ENCODE measurements at places on chromosomes 1 and 21.

- no peak for DNase-seq
These were observed 168.8 kb upstream of the L1TD1 start for GRCh38 chr1:62025892-62026291.

GRCh38 chr1:12276225-12276624, 46.4 kb downstream of the VPS13D start:
- DNase-seq = no peak

DNA sequence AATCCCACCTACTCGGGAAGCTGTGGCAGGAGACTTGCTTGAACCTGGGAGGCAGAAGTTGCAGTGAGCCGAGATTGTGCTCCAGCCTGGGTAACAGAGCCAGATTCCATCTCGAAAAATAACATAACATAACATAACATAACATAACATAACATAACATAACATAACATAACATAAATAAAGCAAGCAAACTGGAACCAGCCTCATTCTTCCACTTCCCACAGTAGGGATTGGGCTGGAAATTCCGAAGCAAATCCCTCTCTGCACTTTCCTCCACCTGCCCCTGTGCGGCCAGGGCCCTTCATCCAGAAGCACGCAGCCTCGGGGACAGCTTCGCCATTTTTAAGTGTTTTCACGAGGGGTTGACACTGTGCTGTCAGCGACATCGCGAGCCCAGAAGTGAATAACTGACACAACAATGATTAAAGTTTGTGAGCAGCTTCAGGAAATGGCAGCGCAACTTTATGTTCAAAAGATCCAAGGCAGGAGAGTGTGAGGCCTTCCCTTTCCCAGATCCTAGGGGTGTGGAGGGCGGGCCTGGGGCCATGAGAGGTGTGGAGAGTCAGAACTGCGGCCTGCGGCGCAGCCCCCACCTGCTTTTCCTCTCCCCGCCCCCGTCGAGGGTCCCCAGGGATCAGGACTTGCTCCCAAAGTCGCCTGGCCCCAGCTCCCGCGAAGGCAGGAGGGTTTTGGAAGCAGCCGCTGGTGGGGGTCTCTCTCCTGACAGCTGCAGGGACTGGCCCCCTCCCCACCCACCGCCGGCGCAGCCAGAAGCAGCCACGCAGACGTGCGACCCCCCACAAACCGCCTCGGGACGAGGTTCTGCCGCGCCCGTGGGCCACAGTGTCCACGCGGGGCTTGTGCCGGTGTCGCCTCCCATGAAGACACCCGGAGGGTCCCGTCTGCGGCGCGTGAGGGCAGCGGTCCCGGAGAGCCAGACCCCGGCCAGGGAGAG, 651 bp upstream of the GABRD start:
- no peak for DNase-seq

- DNase-seq = no peak
These were observed 3.2 kb upstream of the CRYBG2 start for GRCh38 chr1:26357121-26357602.

- DNase-seq = no peak
These were observed 12.9 kb upstream of the FTCD start for GRCh38 chr21:46168238-46168637.

DNA sequence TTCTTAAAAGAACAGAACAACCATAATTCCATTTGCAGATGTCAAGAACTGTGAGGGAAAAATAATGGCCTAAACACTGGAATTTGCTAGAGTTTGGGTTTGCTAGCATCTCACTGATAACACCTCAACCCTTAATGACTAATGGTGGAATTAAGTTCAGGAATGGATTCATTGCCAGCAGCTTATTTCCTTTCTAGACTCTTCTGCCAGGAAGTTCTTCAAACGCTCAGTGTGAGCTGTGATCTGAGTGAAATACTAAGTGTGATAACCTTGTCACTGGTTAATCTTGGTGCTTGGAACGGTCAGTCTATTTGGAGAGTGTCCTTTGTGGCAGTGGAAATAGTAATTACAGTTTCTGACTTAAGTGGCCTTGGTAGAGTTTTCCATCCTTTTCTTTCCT, 21.6 kb upstream of the PLEKHM2 start:
- DNase-seq = no peak

GRCh38 chr1:12542616-12543592, 75.1 kb downstream of the DHRS3 start:
- DNase-seq = no peak

- DNase-seq = no peak
These were observed at the start of gene RGS4 for GRCh38 chr1:163069142-163069541. TSS of gene RGS4 (plus strand) at chr1:163069361. CDS start at chr1:163069485, 124 bp downstream.

DNA sequence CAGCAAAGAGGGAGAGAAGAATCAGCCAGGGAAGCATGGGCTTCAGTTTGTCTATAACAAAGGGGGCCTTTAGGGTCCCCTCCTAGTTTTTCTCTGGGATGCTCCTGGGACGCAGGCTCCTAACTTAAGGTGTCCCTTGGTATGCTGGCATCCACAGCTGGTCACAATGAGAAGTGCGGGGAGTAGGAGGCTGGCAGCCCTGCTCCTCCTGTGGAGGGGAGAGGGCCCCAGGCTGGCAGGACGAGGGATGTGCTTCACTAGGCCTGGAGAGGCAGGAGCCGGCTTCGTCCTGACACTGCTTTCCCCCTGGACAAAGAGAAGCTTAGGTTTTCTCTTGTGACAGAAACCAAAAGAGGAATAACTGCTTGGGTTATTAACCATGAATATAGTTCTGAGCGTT, 67.6 kb downstream of the NENF start:
- no peak for DNase-seq

DNA sequence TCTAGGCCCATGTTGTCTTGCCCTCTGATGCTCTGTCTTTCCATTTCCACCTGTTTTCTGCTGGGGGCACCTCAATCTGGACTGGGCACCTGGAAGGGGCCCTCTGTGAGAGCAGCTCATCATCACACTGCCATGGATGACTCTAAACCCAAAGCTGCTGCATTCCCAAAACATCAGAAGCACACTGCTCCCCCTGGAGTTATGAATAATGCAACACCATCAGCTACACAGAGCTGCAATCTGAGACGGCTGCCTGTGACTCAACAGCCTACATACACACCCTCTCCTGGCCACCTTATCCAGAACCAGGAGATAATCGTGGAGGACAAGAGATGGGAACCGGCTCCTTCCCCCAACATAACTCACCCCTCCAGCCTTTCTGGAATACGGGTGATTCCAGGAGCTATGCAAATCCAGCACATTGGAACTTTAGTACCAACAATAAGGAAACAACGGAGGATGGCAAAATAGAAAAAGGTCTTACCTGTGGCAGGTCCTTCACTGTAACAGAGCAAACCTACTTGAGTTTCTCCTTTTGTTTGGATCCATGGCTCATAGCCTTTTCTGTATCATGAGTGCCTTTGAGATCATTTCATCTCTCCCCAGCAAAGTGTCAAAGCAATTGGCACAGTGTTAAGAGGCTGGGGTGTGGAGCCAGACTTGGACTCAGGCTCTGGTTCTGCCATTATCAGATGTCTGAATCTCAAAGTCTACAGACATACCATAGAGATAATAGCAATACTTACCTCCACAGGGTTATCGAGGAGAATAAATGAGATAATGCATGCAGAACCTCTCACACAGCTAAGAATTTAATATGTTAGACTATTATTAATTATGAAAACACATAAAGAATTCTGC, 29.3 kb downstream of the AK2 start:
- DNase-seq = no peak

GRCh38 chr1:166811691-166812090, 27.6 kb upstream of the POGK start:
- no peak for DNase-seq

DNA sequence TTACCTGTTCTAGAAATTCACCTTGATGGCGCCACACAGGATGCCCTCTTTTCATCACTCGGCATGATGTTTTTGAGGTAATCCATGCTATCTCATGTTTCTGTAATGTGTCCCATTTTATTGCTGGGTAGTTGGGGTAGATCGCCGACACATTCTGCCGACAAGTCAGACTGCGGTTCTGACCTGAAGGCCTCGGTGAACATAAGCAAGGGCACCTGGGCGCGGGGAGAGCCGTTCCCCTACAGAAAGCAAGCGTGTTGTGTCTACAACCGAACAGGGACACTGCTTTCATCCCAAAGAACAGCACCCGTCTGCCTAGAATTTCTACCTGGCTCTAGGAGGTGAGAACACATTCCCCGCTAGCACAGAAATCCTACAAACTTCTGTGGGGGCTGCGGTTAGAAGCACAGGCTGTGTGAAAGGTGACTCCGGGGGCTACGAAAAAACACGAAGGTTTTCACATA, 149.2 kb downstream of the PPIAL4G start:
- DNase-seq = no peak

GRCh38 chr21:42991992-42992740, 17.8 kb downstream of the PKNOX1 start:
- DNase-seq = no peak

- no peak for DNase-seq
These were observed 54.0 kb downstream of the DAB1 start for GRCh38 chr1:57369889-57370288.

- DNase-seq = no peak
These were observed 63.0 kb downstream of the PROX1 start for GRCh38 chr1:214050513-214051401.

DNA sequence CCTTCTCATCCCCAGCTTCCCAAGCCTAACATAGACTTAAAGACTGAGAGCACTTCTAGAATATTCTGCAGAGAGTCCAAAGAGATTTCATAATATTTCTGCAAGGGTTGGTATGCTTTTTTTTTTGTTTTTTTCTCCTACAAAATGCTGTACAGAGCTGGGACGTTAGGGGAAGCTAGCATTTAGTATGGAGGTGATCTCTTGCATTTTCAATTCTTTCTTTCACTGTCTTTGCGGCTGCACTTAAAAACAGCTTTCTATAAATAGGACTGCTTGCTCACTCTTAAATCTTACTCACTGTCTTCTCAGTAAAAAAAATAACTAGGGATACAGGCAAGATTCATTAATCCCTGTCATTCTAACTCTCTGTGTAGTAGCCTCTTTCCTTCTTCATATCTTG, 7.4 kb downstream of the DSCAM start:
- no peak for DNase-seq

- DNase-seq = no peak
These were observed 18.4 kb downstream of the TTC34 start for GRCh38 chr1:2783069-2783434.

DNA sequence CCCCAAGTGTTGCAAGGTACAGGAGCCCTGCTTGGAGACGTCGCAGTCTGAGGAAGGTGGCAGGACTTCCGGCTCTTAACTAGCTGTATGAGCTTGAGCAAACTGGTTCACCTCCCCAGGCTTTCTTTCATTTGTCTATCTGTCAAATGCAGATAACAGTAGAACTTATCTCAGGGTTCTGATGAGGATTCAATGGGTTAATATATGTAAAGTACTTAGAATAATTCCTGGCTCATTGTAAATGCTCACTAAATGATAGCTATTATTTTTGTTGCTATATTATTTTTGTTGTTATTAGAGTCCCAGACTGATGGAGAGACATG, 108.5 kb upstream of the IPO9 start:
- no peak for DNase-seq

DNA sequence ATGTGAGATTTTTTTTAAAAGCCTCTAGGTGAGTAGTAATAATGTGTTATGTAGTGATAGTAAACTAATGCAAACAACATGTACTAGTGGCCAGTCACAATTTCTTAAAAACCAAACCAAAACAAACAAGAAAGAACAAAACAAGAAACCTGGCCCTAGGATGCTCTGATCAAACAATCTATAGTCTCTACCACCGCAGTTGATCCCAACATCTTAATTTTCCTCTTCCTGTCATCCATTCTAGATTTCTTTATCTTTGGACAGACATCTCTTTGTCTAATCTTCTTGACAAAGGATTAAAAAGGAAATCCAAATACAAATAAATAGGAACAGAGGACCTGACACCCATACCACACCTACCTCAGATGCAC, 188.2 kb upstream of the ADAMTS5 start:
- DNase-seq = no peak
